ENCODE measurements at places on chromosomes 7 and 10. TPM values are rescaled to one million over a fixed set of nuclear protein-coding genes. Genes with fewer than 3 reads are reported as not detected.

DNA sequence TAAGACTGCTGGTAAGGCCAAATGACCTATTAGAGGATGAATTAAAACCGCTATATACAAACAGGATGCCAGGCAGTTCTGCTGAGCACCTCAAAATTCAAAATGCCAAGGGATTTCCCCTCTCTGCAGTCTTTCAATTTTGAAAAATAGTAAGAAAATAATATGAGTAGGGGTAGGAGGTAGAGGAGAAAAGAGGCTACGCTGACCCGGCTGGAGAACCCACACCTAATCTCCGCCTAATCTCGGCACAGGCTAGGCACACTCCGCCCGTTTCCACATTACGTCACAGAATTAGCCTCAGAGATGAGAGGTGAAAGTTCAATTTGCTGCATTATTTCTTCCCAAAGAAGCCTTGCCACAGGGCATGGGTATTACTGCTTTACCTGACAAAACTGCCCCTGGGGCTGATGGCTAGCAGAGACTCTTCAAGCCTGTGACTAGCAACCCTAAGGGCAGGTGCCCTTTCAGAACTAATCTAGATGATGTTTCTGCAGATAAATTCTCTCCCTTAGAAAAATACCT lies 21.3 kb upstream of the SPOCK2 start:
- H3K36me3 ChIP-seq, result no peaks in the 10 kb centered on the region
- no peak overlapping the region for H3K4me3 ChIP-seq
- DNase-seq, result no peak
- no peak overlapping the region for H3K27ac ChIP-seq
- H3K4me1 ChIP-seq, result peaks cover 13% of the 10 kb centered on the region

The FAM25G gene
- not detected for total RNA-seq

The GNGT1 gene
- not detected for total RNA-seq

GRCh38 chr10:89888321-89889070 lies 187.1 kb downstream of the KIF20B start:
- no peaks in the 10 kb centered on the region for H3K36me3 ChIP-seq
- H3K27ac ChIP-seq, result no peak overlapping the region
- peaks cover 8% of the 10 kb centered on the region for H3K27me3 ChIP-seq
- no peak for DNase-seq
- no peaks in the 10 kb centered on the region for H3K4me1 ChIP-seq

The ELMO1 gene
- 7.2 TPM for total RNA-seq

DNA sequence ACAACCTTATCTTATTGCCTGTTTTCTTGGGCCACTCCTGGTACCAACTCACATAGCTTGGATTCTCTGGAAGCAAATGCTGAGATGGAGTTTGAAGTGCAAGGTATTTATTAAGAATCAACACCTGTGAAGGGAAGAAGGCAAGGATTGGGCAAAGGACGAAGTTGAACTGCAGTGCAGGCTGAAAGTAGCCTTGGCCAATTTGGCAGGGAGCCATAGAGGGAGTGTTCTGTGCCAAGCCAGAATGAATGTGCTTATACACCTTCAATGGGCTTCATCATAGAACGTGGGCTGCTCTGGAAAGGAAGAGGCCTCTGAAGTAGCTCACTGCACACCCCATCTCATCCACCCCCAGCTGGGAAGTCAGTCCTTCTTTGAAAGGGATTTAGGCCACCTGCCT lies 79.8 kb upstream of the IFRD1 start:
- DNase-seq, result no peak
- H3K4me3 ChIP-seq, result no peak overlapping the region
- no peaks in the 10 kb centered on the region for H3K4me1 ChIP-seq
- no peak overlapping the region for H3K27ac ChIP-seq

GRCh38 chr10:91198781-91199180 lies 21.7 kb upstream of the PCGF5 start:
- peak overlapping the region; percentile 74 for H3K27ac ChIP-seq
- peaks cover 66% of the 10 kb centered on the region for H3K4me1 ChIP-seq
- no peaks in the 10 kb centered on the region for H3K27me3 ChIP-seq
- peak overlapping the region; percentile 37 for H3K4me3 ChIP-seq
- H3K36me3 ChIP-seq, result no peaks in the 10 kb centered on the region
- DNase-seq, result no peak

The PCLO gene
- total RNA-seq, result not detected

- peak; percentile 20 for DNase-seq
- H3K4me1 ChIP-seq, result no peaks in the 10 kb centered on the region
- H3K4me3 ChIP-seq, result no peak overlapping the region
- H3K27ac ChIP-seq, result no peak overlapping the region
- no peaks in the 10 kb centered on the region for H3K36me3 ChIP-seq
Measured at GRCh38 chr7:3787717-3788264, 486.7 kb downstream of the SDK1 start.

The RBM20 gene
- 48.8 TPM for total RNA-seq

DNA sequence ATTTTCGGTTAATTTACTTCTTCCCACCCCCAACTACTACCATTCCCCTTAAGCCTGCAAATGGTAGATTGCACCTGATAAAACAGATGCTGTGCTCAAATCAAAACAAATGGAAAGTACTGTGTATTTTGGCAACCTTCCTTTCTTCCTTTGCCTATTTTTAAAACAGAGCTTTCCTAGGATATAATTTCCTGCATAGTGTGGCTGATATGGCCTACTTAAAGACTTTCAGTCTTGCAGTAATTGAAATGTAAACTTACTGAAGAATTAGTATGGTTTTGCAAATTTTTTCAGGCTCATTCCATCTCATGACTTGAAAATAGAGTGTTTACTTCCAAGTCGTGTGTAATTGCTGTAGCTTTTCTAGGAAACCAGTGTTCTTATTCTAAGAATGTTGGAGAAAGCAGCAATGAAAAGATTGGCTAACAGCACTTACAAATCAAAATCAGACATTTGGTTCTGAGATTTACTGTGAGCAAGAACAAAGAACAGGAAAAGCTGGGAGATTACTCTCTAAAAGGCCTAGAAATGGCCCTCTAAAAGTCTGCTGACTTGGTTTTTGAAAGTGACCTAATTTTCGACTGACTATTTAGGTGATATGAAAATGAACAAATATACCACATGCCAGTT lies 52.0 kb downstream of the REEP3 start:
- H3K36me3 ChIP-seq, result peaks cover 20% of the 10 kb centered on the region
- DNase-seq, result no peak
- H3K27ac ChIP-seq, result peak overlapping the region; percentile 53
- H3K27me3 ChIP-seq, result no peaks in the 10 kb centered on the region
- H3K4me1 ChIP-seq, result peaks cover 40% of the 10 kb centered on the region

DNA sequence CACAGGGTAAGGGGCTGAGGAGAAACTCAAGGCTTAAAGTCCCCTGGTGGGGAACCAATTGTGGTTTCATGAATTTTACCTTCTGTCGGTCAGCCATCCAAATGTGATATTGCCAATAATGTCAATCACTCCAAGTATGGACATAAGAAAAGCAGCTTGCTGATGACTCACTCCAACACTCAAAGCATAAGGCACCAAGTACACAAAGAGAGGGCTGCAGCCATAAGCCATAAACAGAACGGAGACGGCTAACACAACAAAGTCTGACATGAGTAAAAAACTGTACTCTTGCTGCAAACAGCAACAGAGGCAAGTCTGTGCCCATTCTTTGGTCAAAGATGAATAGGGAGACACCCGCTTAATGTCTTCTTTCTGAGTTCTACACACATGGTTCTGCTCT lies 24.2 kb downstream of the IFIT5 start:
- H3K4me1 ChIP-seq, result no peaks in the 10 kb centered on the region
- DNase-seq, result no peak
- H3K4me3 ChIP-seq, result no peak overlapping the region
- no peak overlapping the region for H3K27ac ChIP-seq

GRCh38 chr10:66180021-66180420 lies 745.8 kb upstream of the LRRTM3 start:
- no peaks in the 10 kb centered on the region for H3K27me3 ChIP-seq
- H3K27ac ChIP-seq, result no peak overlapping the region
- DNase-seq, result no peak
- no peaks in the 10 kb centered on the region for H3K36me3 ChIP-seq

The SLC37A3 gene
- 7.0 TPM for total RNA-seq

The FIGNL1 gene
- total RNA-seq, result 4.1 TPM

The PHKG1 gene
- 32.2 TPM for total RNA-seq

DNA sequence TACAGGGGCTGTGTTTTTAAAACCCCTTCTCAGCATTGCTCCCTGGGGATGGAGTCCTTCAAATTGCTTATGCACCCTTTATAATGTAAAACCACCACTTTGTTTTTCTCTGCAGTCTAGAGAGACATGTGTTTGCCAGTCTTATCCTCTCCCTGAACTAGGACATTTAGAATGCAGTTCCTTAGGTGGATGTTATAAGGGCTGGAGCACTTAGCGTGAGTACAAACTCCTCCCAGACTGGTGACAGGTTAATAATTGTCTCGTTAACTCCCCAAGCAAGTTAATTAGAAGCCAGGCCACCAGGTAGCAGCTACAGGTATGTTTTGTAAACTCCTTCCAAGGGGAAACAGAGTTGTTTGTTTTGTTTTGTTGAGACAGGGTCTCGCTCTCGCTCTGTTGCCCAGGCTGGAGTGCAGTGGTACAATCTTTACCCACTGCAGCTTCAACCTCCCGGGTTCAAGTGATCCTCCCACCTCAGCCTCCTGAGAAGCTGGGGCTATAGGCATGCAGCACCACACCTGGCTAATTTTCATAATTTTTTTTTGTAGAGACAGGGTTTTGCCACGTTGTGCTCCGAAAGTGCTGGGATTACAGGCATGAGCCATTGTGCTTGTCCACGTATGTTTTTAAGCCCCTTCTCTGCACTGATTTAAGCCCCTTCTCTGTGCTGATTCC lies 100.2 kb downstream of the FAM107B start:
- no peaks in the 10 kb centered on the region for H3K4me1 ChIP-seq
- DNase-seq, result no peak
- H3K27ac ChIP-seq, result no peak overlapping the region
- H3K36me3 ChIP-seq, result no peaks in the 10 kb centered on the region
- no peaks in the 10 kb centered on the region for H3K27me3 ChIP-seq

DNA sequence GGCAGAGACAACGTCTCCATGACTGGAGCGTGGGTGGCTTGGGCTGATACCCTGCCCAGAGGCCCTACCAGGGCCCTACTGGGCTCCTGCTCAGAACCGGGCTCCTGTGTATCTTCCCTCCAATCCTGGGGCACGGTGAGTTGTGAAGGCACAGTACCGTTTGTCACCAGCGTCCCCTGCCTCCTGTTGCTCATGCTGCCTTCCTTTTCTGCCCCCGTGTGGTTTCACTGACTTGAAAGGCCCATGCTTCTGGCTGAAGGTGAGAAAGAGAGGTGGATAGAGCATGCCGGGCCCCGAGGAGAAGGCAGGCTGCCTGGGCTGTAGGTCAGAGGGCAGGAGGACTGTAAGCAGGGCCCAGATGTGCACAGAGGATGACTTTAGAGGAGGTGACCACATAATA lies 9.1 kb upstream of the DMBT1 start:
- DNase-seq, result no peak
- no peak overlapping the region for H3K4me3 ChIP-seq
- no peaks in the 10 kb centered on the region for H3K36me3 ChIP-seq
- no peaks in the 10 kb centered on the region for H3K4me1 ChIP-seq
- H3K27ac ChIP-seq, result no peak overlapping the region

The SMO gene
- 2.5 TPM for total RNA-seq

Measured in psoas muscle (tissue), 8 donors.